Caco-2 (cell line): ENCODE measurements at places on chromosomes 11 and 22. TPM values are rescaled to one million over a fixed set of nuclear protein-coding genes. Genes with fewer than 3 reads are reported as not detected.

GRCh38 chr22:50084080-50084477 lies 1.1 kb downstream of the MLC1 start:
- DNase-seq: no peak

DNA sequence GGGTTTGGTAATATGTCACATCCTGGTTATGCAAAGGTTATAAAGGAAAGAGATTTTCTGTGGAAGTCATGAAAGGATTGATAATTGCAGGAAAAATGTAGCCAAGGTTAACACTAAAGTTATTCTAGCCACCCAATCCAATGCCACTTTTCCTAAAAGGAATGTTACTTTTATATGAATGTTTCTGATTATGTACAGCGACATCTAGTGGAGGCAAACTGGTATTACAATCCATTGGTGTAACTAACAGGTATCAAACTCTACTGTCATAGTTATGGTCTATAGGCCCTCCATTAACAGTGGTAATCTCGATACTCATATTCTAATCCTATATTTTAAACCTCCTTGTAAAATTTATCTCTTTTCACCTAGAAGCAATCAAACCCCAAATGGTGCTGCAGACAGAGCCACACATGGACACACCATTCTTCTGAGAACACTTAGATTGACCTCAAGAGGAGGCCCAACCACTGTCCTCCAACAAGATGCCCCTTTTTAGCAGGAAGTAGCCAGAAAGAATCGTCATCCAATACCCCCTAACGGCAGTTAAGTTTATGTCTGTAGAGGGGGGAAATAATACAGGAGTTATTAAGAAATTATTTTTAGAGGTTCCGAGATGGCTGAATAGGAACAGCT lies 74.9 kb upstream of the RAG2 start:
- no peak for DNase-seq

DNA sequence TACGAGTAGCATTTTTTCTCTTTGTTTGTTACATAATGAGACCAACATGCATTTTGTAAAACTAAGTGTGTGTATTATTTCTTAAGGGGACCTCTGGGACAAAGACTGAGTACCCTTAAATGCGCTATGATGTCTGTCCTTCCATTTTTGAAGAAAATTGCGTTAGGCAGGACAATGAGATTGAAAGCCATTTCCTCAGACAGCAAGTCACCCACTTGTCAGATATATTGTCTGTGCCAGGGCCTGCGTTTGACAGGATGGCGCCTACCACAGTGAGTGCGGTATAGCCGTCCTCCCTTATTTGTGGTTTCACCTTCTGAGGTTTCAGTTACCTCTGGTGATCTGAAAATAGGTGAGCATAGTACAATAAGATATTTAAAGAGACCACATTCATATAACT lies 2.2 kb downstream of the AP2A2 start:
- DNase-seq: no peak

- DNase-seq: no peak
These were observed 14.1 kb downstream of the ZFP91 start for GRCh38 chr11:58592760-58593472.

The JAML gene
- total RNA-seq: 8.9 and 12.0 TPM in 2 replicates

The F2 gene
- 51.8 and 60.0 TPM in 2 replicates for total RNA-seq
